ENCODE measurements at places on chromosomes 11 and 22.

DNA sequence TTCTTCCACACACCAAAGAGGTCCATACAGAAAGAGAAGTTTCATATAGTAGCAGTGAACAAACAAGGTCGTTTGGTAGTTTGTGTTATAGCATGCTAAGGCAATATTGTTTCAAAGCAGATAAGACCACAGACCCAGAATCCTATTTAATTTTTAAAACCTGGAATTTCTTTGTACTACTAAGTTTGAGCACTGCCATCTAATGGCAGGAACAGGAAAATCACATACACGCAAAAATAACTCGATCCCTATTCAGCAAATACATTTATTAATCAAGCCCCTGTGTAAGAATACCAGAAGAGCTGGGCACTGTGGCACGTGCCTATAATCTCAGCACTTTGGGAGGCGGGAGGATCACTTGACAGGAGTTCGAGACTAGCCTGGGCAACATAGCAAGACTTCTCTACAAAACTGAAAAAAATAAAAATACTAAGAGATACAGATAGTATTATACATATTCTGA is 2.9 kb upstream of the BTBD10 start:
- DNase-seq: peak; percentile 44

DNA sequence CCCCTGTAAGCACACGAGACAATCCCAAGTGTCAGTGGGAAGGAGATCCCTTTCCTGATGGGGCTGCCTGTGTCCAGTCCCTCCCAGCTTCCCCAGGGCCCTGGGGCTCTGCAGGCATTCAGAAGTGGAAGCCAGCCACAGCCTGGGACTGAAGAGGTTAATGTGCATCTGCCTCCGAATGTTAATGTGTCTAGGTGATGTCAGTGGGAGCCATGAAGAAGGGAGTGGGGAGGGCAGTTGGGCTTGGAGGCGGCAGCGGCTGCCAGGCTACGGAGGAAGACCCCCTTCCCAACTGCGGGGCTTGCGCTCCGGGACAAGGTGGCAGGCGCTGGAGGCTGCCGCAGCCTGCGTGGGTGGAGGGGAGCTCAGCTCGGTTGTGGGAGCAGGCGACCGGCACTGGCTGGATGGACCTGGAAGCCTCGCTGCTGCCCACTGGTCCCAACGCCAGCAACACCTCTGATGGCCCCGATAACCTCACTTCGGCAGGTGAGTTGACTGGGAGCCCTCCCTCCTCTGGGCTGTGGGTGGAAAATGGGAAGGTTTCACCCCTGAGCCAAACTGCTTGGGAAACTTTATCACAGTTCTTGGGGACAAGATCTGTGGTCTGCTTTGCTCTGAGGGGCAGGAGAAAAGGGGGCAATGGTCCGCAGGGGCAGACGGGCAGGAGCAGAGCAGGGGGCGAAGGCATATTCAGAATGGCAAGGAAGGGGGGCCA is at the start of gene MCHR1:
Gene MCHR1 (plus strand): TSS at position 236 of the 715 bp plus-strand sequence. CDS start 169 bp downstream, at position 405.
- peak; percentile 78 for DNase-seq

DNA sequence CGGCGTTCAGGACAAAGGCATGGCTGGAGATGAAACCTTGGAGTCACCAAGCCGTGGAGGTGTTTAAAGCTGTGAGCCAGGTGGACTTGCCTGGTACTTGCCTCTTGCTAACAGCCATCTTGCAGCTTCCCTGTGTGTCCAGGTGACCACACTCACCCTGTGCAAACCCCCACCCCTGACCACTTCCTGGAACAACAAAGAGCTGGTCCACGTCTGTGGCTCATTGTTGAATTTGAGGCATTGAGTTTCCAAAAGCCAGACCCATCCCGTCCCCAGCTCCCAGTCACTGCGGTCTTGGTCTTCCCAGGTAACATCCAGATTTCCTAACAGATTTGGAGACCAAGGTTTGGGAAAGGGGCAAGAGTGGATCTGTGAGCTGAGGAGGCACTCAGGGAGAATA is 18.5 kb downstream of the DHCR7 start:
- no peak for DNase-seq

DNA sequence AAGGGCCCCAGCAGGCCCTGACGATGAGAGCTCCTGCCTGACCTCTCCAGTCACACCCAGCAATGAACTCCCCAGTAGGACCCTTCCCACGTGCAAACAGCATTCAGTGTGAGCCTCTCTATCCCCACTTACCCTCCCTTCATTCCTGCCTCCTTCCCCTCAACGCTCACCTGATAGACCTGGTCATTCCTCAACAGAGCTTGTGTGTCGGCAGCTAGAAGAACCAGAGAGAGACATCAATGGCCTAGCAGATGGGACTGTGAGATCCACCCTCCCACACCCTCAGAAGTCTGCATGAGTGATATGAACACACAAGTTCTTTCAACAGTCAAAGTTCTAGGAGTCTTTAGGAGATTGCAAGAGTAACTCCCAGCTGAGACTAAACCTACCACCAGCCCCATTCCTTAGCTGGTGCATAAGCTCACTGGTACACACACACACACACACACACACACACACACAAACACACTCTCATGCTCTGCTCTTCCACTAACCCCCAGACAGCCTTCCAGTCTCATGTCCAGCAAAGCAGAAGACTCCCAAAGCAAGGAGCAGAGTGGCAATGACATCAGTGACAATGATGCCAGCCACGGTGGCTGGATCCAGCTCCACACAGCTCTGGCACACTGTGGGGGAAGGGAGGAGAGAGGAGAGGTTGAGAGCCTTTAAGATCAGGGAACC is 3.1 kb downstream of the CD3D start:
- no peak for DNase-seq

DNA sequence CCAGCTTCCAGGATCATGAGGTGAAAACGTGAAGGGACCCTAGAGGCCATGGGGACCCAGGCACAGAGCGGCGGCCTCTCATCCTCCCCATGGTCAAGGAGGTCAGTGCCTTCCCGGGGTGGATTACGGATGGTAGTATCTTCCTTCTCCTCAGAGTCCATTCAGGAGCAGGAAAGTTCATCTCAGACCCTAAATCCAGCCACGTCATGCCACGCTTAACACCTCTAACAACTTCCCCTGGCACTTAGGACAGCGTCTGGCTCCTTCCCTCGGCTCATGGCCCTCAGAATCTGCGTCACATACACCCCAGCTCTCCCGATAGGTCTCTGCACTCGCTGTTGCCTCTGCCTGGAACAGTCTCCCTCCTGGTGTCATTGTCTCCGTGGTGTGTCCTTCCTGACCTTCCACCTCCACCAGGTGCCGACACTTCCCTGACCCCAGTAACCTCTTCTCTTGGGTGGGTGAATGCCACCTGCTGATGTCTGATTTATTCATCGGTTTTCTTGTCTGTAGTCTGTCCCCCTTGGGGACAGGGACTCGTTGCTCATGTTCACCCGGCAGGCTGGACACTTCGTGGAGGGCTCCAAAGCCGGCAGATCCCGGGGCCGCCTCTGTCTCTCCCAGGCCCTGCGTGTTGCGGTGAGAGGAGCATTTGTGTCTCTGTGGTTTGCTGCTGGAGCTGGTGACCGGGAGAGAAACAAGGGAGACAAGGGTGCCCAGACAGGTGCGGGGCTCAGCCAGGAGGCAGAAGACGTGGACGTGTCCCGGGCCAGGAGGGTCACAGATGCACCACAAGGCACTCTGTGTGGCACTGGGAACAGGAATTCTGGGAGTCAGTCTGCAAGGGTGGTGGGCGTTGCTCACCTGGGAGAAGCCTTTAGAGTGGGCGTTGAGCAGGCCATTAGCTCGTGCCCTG is 1.4 kb downstream of the MYEOV start:
- no peak for DNase-seq

DNA sequence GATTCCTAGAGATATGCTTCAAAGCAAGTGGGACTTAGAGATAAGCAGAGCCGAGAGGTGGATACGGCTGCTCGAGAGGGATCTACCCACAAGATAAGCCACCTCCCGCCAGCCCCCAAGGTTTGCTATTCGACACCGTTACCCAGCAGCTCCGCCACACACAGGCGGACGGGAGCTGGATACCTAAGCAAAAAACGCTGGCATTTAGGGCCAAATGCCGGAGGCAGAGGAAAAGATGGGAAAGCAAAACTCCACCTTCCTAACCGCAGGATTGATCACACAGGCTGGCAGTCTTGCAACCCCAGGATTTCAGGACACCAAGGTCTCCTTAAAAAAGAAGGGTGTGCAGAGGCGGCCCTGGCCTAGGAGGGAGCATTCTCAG is 709 bp downstream of the FTH1 start:
- DNase-seq: peak; percentile 46

DNA sequence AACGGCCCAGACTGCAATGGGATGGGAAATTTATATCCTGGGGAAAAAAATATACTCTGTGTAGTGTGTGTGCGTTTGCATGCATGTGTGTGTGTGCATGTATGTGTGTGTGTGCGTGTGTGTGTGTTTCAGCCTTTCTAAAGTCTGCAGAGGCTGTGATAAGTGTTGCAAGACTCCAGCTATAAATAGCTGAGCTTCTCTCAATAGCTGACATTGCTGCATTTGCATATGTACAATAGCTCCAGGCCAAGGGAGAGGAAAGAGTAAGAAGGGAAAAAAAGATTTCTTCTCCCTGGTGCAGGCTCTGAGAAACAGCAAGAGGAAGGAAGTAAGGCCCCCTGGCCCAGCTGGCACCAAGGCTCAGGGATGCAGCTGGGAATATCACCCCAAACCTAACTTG is 483.0 kb downstream of the MN1 start:
- no peak for DNase-seq

GRCh38 chr11:34476849-34477248 is 36.7 kb downstream of the ELF5 start:
- DNase-seq: no peak

DNA sequence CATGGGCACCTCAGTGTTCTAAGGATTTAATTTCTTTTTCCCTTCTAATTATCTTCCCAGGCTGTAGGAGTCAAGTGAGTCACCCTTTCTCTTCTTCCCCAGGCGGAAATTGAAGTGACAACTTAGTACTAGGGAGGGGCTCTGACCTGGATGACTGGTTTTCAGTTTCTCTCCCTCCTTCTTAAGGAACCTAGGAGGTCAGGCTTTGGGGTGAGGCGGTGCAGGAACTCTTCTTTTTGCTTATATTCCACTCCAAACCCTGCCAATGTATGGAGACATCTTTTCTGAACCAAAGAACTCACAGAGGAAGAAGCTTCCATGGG is 12.6 kb downstream of the ZDHHC5 start:
- DNase-seq: no peak

GRCh38 chr11:74452366-74452765 is 15.0 kb downstream of the KCNE3 start:
- no peak for DNase-seq

DNA sequence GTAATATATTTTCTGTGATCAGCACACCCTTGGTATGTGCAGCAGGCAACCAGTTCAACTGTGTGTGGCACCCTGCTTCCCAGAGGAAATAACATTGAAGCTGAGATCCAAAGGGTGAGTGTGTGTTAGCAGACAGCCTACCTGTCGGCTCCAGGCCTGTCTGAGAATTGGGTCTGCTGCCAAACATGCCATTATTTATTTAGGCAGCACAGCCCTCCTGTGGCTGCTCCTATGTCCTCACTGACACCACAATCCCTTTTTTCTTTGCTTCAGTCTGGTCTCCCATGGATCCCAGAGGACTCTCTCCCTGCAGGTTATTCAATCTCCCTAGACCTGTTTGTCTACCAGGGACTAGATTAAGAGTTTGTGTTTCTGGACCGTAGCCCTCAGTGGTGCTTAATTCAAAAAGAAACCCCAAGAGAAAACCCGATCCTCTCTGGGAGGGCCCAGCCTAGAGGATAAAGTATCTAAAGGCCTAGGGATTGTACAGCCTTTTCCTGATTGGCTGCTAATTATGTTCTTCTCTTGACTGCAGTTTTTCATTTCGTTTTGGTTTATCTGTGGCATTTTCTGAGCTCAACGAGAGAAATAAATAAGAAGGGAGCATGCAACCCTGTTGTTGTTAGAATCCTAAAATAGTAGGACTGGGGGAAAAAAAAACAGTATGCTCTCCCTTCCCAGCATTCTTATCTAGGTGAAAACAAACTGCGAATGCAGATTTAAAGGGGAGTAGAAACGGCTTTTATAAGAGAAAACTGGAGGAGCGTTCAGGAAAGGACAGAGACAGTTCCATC is 24.1 kb downstream of the KCNE3 start:
- no peak for DNase-seq

- DNase-seq: no peak
These were observed 55.9 kb downstream of the RTN4R start for GRCh38 chr22:20211997-20212753.

- no peak for DNase-seq
These were observed 61.3 kb upstream of the PPP6R3 start for GRCh38 chr11:68398995-68399851.

DNA sequence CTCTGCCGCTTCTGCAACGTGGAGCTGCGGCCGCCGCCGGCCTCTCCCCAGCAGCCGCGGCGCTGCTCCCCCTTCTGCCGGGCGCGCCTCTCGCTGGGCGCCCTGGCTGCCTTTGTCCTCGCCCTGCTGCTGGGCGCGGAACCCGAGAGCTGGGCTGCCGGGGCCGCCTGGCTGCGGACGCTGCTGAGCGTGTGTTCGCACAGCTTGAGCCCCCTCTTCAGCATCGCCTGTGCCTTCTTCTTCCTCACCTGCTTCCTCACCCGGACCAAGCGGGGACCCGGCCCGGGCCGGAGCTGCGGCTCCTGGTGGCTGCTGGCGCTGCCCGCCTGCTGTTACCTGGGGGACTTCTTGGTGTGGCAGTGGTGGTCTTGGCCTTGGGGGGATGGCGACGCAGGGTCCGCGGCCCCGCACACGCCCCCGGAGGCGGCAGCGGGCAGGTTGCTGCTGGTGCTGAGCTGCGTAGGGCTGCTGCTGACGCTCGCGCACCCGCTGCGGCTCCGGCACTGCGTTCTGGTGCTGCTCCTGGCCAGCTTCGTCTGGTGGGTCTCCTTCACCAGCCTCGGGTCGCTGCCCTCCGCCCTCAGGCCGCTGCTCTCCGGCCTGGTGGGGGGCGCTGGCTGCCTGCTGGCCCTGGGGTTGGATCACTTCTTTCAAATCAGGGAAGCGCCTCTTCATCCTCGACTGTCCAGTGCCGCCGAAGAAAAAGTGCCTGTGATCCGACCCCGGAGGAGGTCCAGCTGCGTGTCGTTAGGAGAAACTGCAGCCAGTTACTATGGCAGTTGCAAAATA is 816 bp downstream of the PDE3B start:
- peak; percentile 94 for DNase-seq

- DNase-seq: no peak
These were observed 36.0 kb upstream of the ACCSL start for GRCh38 chr11:44011797-44012196.

DNA sequence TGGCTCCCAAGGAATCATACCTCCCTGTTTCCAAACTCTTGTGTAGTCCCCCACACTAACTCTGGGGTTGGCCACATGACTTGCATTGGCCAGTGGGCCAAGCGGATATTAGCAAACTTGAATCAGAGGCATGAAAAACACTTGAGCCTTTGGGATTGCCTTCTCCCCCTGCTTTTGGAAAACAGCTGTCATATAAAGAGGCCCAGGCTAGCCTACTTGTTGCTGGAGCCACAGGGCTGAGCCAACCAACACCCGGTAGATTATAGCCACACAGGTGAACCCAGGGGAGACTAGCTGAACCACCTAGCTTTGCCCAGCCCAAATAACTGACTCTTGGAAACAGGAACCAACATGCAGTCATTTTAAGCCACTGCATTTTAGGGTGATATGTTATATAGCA is 354.8 kb downstream of the TENM4 start:
- DNase-seq: no peak

- no peak for DNase-seq
These were observed 142.9 kb downstream of the SNX19 start for GRCh38 chr11:130773244-130773820.

GRCh38 chr22:46789992-46790391 is 27.5 kb downstream of the TBC1D22A start:
- DNase-seq: no peak
